ENCODE measurements at places on chromosomes 16 and 17.

DNA sequence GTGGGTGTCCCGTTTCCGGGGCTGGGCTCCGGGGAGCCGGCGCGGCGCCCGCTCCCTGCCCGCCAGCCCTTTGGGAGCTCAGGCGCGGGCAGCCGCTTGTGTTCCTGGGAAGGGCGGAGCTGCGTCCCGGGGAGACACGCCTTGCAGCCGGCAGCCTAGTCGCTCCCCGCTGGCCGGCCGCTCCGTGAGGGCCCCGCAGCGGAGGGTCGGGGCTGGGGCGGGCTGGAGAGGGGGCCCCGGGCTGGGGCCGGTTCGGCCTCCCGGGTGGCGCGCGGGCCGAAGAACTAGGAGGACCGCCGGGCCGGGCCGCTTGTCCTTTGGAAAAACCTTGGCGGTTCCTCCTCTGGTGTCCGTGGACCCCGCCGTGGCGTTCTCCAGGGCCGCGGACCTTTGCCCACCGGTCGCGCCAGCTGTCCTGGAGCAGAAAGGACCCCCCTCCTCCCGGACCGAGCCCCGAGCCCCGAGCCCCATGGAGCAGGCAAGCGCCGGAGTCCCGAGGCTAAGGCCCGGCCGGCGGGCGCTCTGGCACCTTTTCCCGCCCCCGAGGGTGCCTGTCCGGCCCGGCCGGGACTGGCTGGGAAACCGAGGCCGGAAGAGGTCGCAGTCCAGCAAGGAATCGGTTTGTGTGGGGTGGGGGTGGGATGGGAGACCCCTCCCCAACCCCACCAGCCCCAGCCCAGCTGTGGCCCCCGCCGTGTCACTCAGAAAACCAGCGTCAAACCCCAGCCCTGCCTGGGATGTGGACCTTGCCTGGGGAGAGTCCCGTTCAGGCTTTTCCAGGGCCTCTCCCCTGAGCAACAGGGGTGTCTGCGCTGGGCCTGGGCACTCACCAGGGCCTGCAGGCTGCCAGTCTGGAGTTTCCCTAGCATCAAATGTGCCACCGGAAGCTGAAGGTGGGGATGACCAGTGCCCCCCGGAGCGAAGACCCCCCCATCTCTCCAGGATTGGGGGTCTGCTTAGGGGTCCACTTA is 6.8 kb upstream of the TBC1D3B start:
- DNase-seq, result peak; percentile 98

- DNase-seq, result no peak
Observed at GRCh38 chr16:86906623-86907022, 328.3 kb downstream of the FOXL1 start.

GRCh38 chr17:55158439-55158838 is 106.3 kb upstream of the HLF start:
- DNase-seq, result no peak

- DNase-seq, result peak; percentile 95
Observed at GRCh38 chr16:87278191-87279093, 38.8 kb downstream of the C16orf95 start.

DNA sequence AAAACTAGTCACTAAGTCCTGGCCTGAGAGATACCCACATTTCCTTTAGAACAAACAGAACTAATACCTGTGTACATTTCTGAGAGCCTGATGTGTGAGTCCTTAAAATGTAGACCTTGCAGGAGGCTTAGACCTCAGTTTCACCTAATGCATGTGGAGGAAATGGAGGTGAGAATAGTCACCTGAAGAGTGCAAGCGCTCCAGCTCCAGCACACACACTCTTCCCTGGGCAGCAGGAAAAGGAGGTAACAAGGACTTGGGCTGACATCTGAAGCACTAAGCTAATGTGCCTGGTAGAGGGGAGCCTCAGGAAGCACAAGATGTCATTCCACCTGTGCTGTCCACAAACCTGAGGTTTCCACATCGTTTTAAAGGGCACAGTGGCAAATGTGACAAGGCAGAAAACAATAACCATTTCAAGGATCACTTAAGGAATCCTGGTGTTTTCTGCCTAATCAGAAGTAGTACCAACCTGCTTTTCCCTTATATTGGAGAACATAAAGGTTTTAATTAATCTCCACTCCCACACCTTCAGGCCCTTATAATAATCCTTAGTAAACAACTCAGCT is 17.2 kb upstream of the RSL1D1 start:
- no peak for DNase-seq

DNA sequence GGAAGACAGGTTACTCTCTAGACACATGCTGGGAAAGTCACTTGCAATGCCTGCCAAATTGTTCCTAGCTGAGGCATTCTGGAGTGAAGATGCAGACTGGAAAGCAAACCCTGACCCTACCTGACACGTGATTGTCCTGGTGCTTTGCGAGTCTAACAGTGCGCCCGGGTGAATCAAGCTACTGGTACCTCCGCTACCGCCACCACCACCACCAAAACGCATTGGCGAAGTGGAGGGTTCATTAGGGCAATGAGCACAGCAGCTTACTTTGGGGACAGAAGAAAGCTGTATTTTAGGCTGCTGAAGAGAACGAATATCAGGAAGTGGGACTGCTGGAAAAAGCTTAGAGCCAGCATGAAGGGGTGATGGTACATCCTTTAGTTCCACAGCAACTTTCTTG is 7.0 kb downstream of the MARF1 start:
- DNase-seq, result no peak

DNA sequence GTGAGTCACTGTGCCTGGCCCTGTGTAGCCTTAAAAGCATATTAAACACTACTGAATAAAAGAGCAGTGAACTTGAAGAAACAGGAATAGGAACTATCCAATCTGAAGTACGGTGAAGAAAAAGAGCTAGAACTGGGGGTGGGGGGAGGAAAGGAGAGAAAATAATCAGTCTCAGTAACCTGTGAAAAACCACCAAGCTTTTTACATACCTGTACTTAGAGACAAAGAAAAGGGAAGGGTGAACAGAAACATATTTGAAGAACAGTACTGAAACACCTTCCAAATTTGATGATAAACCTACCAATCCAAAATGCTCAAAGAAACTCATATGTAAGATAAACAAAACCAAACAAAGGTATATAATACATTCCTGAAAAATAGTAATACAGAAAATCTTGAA is 77.5 kb downstream of the USP32 start:
- no peak for DNase-seq

GRCh38 chr16:57514791-57515600 is 21.4 kb downstream of the CCDC102A start:
- no peak for DNase-seq

DNA sequence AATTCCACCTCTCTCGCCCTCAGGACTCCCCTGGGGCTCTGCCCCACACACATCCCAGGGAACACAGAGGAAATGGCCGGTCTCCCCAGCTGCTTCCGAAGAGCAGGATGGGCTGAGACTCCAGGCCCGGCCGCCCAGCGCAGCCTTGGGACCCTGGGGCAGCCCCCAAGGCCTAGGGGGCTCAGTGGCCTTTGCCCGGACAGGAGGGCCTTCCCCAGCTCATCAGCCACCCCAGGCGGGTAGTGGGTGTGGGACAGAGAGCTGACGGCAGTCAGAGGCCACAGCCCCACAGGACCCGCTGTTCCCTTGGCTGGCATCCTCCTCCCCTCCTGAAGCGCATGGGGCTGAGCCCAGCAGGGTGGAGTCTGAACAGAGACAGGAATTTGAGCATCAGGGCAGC is 6.2 kb upstream of the CBFA2T3 start:
- no peak for DNase-seq

DNA sequence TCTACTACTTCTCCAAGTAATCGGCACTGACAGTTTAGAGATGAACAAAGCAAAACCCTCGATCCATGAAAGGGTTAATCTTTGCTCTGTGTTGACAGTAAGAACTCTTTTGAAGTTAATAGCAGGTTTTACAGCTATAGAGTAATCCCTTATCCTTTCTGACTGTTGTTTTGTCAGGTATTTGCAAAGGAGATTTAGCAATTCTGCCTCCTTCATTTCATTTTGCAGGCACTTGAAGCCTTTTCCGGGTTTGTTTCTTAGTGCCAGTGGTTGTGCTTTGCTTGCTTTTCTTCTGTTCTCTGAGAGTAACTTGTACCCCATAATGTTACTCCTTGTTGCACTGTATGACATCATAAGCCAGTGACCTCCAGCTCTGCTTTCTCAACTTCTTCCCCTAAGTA is 64.5 kb downstream of the TANGO6 start:
- DNase-seq, result no peak

DNA sequence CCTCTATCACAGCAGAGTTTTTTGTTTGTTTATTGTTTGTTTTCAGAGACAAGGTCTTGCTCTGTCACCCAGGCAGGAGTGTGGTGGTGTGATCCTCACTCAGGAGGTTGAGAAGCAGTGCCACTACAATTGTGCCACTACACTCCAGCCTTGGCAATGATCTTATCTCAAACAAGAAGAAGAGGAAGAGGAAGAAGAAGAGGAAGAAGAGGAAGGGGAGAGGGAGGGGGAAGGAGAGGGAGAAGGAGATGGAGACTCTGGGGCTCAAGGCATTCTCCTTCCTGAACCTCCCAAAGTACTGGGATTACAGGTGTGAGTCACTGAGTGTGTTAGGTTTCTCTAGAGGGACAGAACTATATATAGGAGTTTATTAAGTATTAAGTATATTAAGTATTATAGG is 17.1 kb upstream of the C17orf58 start:
- no peak for DNase-seq

GRCh38 chr17:77489239-77489892 is 348.6 kb downstream of the SEC14L1 start:
- DNase-seq, result no peak

DNA sequence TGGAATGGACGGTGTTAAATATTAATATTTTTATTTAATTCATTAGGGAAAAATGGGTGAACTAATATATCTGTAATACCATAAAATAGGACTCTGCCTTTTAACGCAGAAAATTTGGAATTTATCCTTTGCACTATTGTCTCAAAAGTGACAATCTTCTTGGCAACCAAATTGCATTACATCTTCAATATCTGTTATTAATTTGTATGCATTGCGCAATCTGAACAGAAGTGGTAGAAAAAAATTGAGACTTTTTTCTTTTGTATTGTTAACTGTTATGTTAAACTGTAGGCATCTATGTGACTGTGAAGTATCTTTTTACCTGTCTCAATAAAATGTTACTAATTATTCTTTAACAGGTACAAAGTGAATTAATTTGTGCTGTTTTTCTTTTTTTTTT is 55.6 kb downstream of the PPM1E start:
- DNase-seq, result no peak
